ENCODE measurements at places on chromosomes 5 and 9.

- DNase-seq = peak; percentile 84
Measured at GRCh38 chr9:137067860-137068538, 2.4 kb downstream of the SAPCD2 start.

DNA sequence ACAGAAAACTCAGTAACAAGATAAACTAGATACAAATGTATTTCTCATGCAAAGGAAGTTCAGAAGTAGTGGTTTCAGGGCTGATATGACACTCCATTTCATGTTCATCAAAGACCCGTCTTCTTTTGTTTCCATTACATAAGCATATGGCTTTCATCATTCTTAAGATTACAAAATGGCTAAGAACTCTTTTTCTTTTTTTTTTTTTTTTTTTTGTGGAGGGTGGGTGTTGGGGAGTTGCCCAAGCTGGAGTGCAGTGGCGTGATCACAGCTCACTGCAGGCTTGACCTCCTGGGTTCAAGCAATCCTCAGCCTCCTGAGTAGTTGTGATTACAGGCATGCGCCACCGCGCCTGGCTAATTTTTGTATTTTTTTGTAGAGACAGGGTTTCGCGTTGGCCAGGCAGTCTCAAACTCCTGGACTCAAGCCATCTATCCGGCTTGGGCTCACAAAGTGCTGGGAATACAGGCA, 22.0 kb upstream of the PTBP3 start:
- no peak for DNase-seq

GRCh38 chr5:149002761-149003689, 59.8 kb downstream of the SH3TC2 start:
- peak; percentile 82 for DNase-seq

DNA sequence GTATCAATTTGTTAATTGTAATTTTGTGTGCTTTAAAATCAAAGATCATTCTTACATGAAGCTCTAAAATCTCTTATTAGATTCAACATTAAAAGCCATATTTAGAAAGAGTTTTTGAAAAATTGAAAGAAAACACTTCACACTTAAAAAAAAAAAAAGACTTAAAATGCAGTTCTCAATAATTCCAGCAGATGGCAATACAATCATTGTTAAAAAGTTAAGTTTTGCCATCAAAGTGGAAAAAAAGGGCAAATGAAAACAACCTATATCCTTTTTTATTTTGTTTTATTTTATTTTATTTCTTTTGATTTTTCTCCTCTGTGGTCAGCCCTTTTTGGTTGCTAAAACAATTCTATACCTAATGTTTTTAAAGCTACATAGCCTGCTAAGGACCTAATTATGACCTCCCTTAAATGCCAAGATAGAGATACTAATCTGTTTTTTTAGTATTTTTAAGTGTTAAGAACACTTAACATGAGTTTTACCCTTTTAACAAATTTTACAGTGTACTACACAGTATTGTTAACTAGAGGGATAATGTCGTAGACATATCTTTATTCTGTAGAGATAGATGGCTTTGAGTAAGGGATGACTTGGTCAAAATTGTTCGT, 154.2 kb upstream of the DAB2 start:
- peak; percentile 39 for DNase-seq

DNA sequence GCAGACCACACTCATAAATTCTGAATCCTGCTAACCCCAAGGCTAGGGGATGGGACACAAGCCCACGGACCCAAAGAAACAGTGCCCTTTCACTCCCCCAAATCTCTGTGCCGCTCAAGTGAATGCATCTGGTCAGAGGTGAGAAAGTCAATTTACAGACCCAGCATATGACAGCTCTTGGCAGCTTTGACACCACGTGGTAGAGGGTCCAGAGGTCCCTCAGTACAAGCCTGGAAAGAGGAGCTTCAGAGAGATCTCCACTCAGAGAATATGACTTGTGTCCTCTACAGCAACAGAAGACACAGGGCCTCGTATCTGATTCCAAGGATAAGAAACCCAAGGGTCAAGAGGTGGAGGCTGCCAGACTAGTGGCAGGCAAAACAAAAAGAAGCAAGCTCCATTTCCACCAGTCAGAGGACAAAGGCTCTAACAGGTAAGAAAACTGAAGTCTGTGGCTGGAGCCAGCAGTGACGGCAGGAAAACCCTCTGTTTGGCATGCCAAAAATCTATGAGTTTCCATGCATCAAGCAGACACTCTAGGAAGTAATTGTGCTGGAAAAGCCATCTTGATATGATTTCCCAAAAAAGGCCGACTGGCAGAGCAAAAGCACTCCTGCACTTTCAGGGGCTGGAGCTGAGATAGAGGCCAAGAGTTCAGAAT, 138.7 kb downstream of the UGCG start:
- no peak for DNase-seq

DNA sequence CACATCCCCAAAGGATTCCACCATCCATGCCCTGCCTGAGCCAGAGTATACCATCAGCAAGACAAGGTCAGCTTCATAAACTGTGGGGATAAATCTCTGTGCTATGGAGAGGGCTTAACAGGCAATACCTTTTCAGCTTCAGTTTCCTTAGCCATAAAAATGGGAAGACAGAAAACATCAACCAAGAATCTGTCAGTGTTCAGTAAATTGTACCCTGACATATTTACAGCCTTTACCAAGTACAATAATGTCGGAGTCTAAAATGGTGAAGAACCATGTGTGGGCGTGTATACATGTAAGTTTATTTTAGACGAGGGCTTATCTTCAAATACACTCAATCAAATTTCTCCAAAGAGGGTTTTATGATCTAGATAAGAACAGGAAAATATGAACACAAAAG, 94.7 kb downstream of the ELAVL2 start:
- DNase-seq = no peak

DNA sequence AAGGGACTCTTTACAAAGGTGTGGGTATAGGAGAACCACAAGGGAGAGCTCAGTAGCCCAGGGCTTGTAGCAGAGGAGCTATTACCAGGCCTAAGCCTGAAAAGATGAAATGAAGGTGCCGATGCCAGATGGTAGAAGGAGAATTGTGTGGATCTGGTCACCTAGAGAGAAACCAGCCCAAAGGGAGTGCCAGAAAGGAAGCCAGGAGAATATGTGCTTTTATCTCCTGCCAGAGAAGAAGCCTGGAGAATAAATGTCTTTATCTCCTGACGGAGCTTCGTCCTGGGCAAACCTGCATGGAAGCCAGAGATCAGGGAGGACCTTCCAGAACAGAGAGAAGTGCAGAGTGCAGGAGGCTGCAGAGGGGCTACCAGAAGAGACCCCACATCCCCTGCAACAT, 142.6 kb downstream of the MED10 start:
- DNase-seq = no peak

- no peak for DNase-seq
Measured at GRCh38 chr9:125794708-125795107, 47.5 kb downstream of the PBX3 start.
